ENCODE measurements at places on chromosomes 13 and 19.
A peak's percentile ranks its signal among the peaks of the same experiment; 100 is the strongest.

DNA sequence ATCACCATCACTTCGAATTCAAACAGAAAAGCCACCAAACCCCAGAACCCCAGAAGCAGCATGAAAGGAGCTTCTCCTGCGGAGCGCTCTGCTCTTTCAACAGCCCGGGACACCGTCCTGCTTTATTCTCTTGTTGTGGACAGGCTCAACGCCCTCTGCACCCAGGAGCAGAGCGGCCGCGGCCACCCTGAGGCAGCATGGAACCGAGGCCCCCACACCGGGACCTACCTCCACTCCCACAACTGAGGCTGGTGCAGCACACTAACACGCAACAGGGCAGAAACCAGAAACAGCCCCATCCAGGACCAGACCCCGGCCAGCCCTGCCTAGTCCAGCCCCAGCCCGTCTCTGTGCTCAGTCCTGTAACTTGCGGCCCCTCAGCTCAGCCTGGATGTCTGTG is 7.2 kb downstream of the AP3D1 start:
- DNase-seq: no peak

DNA sequence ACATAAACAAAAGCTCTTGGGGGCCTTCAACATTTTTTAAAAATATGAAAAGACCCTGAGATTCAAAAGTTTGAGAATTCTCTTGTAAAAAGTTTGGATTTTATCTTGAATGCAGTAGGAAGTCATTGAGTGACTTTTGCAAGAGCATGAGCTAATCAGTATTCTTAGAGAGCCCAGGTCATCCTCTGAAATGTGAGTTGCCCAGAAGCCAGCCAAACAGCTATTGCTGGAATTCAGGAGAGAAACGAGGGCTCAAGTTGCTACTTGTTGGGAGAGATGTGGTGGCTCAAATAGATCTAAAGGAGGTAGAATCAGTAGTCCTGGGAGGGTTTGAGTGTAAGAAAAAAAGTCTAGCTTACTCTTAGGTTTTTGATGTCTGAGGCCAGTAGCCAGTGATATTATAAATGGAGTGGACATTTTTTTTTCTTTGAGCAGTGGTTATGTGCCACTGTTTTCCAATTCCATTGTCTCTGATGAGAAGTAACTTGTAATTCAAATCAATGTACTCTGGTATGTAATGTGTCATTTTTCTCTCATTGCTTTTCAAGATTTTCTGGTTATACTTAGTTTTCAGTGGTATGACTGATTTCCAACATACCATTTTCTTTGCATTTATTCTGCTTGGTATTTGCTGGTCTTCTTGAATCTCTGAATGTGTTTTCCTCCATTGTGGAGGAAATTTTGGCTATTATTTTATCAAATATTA is 30.7 kb downstream of the LMO7 start:
- no peak for DNase-seq

- no peak for DNase-seq
Observed at GRCh38 chr13:52599037-52599847, 43.0 kb upstream of the HNRNPA1L2 start.

- DNase-seq: no peak
Observed at GRCh38 chr13:53074114-53074513, 45.5 kb downstream of the OLFM4 start.

- no peak for DNase-seq
Observed at GRCh38 chr13:77699059-77699680, 1.7 kb downstream of the SLAIN1 start.

- peak; percentile 87 for DNase-seq
Observed at GRCh38 chr19:49676136-49676783, 811 bp upstream of the PRMT1 start.

- DNase-seq: no peak
Observed at GRCh38 chr19:50658441-50659317, 9.4 kb downstream of the C19orf81 start.

DNA sequence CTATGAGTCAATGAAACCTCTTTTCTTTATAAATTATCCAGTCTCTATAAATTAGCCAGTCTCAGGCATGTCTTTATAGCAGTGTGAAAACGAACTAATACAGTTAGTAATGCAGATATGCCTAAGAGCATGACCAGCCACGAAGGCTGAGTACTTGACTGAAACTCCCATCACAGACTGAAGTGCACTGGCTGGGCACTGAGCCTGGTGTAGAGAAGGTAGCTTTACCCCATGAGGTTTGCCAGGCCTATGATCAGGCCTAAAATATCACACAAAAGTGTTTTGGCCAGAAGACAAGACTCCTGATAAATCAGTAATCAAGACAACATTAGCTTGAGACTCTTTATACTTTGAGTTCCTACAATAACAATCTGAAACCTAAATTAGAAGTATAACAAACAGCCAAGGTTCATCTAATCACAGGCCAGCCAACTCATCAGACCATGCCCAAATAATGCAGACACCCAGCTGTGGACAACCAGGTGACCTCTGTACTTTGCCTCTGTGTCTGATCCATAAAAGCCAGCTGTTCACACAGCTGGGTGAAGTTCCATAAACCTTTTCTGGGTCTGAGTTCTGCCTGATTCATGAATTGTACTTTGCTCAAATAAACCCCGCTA is 771.8 kb upstream of the SLITRK1 start:
- DNase-seq: no peak

DNA sequence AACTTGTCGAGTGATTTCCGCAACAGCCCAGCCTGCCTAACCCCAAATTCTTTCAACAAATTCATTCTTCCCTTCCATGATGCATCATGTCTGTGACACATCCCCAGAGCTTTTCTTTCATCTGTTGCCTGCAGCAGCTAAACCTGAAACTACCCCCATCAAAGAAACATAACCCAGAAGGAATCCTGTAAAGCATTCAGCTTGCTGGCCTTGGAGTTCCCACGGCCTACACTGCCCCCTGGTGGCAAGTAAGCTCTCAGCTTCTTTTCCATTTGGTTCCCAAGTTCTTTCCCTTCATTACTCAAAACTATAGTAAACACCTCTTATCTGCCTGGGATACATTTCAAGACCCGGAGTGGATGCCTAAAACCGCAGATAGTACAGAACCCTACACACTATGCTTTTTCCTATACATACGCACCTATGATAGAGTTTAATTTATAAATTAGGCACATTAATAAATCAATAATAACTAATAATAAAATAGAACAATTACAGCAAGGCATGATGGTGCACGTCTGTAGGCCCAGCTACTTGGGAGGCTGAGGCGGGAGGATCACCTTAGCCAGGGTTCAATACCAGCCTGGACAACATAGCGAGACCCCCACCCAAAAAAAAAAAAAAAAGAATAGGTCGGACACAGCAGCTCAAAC is 7.4 kb downstream of the ETHE1 start:
- no peak for DNase-seq

DNA sequence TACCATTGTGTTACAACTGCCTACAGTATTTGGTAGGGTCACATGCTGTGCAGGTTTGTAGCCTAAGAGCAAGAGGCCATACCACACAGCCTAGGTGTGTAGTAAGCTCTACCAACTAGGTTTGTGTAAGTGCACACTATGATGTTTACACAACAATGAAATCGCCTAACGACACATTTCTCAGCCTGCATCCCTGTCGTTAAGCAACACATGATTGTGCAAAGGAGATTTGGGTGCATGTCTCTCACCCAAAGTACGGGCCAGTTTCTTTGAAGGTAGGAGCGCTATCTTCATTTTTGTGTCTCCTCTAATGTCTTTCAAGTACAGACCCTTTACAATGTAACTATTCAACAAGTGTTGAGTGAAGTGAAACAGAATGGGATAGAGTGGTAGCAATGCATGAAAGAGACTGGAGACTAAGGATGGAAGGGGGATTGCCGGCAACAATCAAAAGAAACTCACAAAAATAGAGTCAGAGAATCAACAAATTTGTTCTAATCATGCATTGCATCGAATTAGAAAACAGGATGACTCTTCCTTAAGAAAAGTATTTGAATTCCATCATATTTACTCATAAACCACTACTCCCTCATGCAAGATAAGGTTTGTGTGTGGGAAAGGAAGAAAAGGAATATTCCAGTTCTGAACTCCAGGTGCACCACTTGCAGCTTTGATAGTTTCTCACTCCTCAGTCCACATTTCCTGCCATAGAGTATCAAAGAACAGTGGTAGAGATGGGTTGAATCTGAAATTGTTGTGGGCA is 60.2 kb upstream of the TNFRSF19 start:
- peak; percentile 58 for DNase-seq

GRCh38 chr13:109209526-109209925 is 576.9 kb downstream of the IRS2 start:
- no peak for DNase-seq

DNA sequence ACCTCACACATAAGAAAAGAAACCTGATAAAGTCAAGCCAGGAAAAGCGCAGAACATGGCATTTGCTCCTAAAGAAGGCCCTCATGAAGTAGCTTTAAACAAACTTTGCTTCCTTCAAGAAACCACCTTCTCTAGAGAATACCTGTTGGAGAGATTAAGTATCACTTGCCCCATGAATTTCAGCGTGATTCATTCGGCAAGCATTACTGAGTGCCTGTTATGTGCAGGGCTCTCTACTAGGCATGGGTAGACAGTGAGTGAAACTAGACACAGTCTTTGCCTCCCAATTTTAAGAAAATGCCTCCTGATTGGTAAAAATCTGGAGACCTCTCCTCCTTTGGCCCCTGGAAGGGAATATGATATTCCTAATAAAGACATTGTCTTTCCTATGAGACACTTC is 475.8 kb upstream of the NBEA start:
- no peak for DNase-seq

DNA sequence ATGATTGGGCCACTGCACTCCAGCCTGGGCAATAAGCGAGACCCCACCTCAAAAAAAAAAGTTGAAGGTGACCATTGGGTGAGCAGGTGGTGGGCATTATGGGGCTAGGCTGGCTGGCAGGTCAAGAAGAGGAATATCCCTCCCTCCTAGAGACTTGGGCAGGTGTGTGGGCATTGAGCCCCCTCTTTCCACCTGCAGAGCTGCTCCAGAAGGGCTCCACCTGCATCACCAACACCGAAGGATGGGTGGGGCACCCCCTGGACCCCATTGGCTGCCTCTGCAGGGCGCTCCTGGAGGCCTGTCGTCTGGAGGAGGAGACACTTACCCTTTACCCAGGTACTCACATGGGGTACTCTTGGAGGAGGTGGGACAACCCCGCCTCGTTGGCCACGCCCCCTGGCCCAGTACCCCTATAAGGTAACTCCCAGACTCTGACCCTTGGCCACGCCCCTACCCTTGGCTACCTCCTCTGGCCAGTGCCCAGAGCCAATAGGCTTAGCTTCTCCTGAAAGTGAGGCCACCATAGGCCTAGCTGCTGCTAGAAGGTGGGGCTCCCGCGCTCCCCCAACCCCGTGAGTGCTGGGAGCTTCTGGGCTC is 21.9 kb downstream of the ZSWIM4 start:
- DNase-seq: no peak

Data from retinal pigment epithelial cell (primary cell).